ENCODE measurements at places on chromosomes 7 and 10.

GRCh38 chr10:26475386-26475785 is 37.2 kb downstream of the APBB1IP start:
- DNase-seq = no peak

GRCh38 chr10:113538151-113538550 is 14.7 kb upstream of the HABP2 start:
- no peak for DNase-seq

DNA sequence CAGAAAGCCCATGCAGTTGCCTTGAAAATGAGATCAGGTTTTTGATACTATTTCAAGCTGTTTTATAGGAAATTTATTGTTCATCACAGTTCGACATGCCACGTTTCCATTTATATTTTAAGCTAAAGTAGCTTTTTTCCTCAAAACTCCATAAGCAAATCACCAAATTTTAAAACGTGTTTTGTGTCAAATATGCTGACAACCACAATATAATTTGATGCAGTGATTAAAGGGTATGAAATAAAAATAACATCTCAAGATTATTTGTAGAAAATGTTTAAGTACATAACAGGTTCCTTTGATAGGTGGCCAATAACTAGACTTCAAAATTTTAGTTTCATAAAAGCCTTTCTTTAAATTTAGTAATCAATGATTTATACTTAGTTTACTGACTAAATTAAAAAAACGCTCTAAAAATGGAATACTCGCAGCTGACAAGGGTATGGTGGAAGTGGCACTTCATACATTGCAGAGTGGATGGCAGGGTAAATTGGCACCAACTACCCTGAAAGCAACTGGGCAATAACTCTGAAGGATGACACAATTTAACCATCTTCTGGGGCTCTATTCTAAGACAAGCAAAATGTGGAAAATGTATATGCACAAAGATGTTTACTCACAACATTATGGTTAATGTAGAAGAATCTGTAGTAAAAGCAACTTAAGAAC is 481.6 kb downstream of the TNS3 start:
- no peak for DNase-seq

GRCh38 chr10:21976739-21977138 is 26.8 kb downstream of the DNAJC1 start:
- DNase-seq = peak; percentile 17

GRCh38 chr7:108836256-108836655 is 266.6 kb downstream of the DNAJB9 start:
- DNase-seq = no peak

- no peak for DNase-seq
These were observed 700.9 kb upstream of the ANKRD30A start for GRCh38 chr10:36424502-36424901.

GRCh38 chr10:48517911-48518811 is 86.7 kb downstream of the ARHGAP22 start:
- DNase-seq = peak; percentile 45

DNA sequence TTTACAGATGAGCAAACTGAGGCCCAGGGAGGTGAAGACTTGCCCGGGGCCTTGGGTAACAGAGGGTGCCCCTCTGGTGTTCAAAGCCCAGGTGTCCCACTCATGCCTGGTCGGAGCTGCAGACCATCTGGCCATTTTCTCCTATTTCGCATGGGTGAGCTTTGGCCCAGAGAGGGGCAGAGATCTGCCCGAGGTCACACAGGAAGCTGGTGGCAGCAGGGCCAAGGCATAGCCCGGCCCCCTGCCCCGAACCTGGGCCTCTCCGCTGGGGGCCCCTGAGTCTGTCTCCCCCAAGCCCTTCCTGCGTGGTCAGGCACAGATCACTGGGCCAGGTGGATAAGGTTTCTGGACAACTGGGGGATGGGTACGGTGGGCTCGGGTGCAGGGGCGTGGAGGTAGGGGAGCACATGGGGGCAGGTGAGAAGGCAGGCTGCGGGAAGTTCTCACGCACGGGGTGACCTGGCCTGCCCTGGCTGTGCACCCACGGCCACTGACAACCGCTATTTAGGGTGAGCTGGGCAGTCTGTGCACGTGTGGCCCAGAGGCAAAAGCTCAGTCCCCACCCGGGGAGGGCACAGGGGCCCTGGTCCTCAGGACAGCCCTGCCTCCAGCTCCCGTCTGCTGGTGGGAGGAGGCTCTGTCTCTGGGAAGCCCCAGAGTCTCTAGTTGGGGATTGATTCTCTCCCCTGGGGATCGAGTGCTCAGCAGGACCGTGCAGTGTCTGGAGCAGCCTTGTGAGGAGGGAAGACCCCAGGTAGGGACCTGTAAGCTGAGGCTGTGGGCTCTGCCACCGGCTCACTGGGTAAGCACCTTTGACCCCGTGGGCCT is 68.6 kb downstream of the UNCX start:
- no peak for DNase-seq

Measured in DMS53 (cell line).